NB4 (cell line): ENCODE measurements at places on chromosomes 7 and 10.

- DNase-seq: no peak
Observed at GRCh38 chr10:27995311-27995710, 3.6 kb downstream of the ODAD2 start.

DNA sequence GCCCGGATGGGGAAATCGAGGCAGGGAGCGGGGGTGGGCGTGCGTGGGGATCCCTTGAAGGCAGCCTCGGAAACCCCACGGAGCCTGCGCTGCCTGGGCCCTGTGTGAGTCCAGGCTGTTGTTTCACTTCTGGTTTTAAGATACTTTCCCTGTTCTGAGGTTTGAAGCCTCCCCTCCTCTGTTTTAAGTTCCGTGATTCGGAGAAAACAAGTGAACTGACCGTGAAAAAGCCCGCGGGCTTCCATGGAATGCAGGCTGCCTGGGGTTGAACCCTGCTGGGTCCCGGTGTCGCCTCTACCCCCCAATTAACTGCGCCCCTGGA, 401 bp downstream of the LRRC27 start:
- DNase-seq: no peak

DNA sequence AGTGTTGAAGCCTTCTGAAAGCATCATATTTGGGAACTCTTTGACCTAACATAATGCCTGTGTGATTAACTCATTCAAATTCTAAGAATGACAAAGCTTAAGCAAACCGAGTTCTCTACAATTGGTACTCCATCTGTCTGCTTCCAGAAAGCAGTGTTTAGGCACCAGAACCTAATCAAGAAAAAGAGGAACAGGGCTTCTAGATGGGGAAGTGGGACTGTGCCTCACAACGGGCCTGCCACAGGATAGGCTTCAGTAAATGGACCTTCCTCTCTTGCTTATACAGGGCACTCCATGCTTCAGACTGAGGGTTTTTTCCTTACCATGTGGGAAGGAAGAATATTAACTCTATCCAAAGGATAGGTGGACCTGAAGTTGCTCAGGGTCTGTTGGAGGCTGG, 808.1 kb downstream of the XPNPEP1 start:
- peak; percentile 22 for DNase-seq

DNA sequence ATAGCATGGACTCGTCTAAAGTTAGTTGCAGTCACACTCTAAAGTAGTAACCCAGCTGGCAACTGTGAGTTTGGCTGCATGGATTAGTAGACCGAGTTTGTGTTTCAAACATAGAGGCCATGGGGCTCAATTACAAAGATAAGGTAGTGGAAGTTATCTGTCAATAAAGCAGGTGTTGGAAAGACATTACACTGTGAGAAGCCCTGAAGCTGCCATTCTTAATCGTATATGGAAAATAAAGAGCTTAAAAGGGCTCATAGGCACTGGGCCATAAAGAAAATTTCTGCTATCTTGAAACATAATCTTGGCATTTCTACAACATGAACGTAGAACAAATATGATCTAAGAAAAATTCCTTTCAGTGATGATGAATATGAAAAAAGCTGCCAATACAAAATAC, 837.7 kb downstream of the REEP3 start:
- DNase-seq: no peak

DNA sequence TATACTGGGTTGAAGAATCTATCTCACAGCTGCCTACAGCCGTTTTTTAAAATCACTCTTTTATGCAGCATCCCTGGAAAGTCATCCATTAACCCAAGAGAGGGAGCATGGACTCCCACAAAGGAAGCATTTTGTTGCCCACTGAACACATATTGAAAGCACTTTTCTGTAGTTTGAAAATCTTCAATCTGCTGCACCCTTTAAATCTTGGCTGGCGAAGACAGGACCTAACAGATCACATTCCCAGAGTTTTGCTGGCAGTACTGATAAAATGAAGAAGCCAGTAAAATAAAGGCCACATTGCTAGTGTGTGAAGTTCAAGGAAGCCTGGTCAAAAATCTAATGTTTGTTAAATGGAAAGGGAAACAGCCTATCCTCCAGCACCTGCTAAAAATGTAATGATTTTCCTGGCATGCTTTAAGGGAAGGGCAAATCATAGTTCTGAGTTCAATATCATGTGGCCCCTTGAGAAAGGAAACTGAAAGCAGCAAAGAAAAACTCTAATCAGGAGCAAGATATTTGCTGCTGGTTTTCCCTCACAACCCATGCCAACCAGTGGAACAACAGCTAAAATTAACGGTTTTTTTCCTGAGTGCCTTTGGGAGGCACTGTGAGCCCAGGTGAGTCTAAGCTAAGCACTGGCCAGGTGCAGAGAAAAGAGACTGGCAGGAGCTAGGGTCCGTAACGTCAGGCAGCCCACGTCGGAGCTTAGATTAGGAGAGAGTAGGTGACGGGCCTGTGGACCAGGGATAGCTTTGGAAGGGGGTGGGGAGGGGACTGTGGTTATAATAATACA, 97.9 kb upstream of the PALS2 start:
- DNase-seq: no peak

- DNase-seq: peak; percentile 83
Observed at GRCh38 chr10:31977440-31978155, 49.0 kb upstream of the ARHGAP12 start.

GRCh38 chr7:128171342-128171918, 69.6 kb upstream of the LEP start:
- DNase-seq: no peak

GRCh38 chr7:103630318-103630717, 184.3 kb upstream of the SLC26A5 start:
- peak; percentile 33 for DNase-seq

DNA sequence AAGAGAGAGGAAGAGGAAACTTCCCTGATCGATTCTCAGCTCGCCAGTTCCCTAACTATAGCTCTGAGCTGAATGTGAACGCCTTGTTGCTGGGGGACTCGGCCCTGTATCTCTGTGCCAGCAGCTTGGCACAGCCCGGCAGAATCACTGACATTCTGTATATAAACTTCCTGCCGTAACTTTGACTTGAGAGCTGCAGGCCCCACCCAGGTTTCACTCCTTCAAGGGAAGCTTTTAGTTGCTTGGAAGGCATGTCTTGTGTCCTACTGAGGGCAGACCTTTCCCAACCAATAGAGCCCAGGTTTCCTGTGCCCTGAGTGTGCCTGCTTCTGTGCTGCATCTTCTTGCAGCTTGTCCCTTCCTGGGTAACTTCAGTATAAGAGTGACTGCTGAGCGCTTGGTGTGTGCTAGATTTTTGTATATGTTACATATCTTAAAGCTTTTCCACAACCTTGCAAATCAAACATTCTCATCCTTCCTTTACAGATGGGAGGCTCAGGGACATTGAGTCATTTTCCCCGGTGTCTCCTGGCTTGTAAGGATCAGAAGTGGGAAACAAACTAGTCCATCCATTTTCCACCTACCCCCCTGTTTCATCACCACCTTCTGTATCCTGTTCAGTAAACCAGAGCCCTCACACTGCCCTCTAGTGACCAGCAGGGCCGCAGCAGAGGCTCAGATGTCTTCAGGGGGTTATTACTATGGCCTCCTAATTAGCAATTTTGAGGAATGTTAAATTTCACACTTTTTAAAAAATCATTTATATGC, 225.2 kb upstream of the PRSS58 start:
- DNase-seq: peak; percentile 75

GRCh38 chr10:63286340-63286739, 153.2 kb downstream of the NRBF2 start:
- DNase-seq: no peak

DNA sequence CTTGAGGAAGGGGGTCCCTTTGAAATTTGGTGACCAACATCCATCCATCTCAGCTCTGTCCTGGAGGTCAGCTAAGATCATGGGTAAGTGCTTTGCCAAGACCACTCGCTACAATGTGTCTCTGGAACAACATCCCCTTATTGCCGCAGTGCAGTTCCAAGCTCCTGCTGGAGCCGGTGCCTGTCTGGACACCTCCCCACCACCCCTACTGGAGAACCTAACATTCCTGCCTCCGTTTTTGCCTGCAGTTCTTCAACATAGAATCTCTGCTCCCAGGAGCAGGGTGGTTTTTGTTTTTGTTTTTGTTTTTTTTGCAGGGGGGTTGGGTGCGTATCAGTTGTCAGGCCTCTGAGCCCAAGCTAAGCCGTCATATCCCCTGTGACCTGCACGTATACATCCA, 51.2 kb upstream of the FXYD4 start:
- DNase-seq: no peak

GRCh38 chr7:4549681-4550080, 132.4 kb upstream of the FOXK1 start:
- DNase-seq: no peak
